Skin of body (tissue), 3 donors: ENCODE measurements at places on chromosomes 12 and 14. TPM values are rescaled to one million over a fixed set of nuclear protein-coding genes. Genes with fewer than 3 reads are reported as not detected.

Gene PIANP
- total RNA-seq, result 0.10 TPM

Gene C12orf50
- total RNA-seq, result not detected

Gene FOXJ2
- 10.9 TPM for total RNA-seq

Gene PRICKLE1
- total RNA-seq, result 34.7 TPM

Gene TEAD4
- 5.2 TPM for total RNA-seq

Gene FGFR1OP2
- total RNA-seq, result 55.8 TPM

Gene FZD10
- total RNA-seq, result 7.7 TPM

Gene HOXC12
- total RNA-seq, result 0.30 TPM

Gene KLHL33
- total RNA-seq, result 0.30 TPM

DNA sequence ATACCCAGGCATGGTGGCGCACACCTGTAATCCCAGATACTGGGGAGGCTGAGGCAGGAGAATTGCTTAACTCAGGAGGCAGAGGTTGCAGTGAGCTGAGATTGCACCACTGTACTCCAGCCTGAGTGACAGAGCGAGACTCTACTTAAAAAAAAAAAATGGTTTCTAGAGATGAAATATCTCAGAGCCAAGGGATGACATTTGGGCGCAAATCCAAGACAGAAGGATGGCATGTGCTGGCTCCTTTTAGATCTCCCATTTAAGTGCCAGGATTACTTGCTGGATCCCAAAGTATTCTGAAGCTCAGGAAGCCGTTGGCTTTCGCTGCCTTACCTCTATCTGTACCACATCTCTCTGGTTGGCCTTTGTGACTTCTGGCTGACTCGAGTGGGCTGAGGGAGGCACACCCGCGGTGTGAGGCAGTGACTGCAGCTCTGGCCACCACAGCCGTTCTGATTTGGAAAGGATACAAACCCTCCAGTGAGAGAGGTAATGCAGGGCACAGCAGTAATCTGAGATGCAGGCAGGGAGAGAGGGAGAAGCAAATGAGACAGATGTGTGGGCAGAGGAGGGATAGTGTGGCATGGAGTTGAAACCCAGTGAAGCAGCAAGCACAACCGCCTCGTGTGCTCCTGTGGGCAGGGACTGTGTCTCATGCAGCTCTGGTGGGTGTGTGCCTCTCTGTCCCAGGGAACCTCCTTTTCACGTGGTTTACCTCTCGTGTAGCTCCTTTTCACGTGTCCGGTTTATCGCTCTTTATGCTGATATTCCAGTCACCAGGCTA, 4.9 kb downstream of the B4GALNT3 start:
- DNase-seq, result no peak

GRCh38 chr12:120571299-120571698, 9.9 kb downstream of the POP5 start:
- no peak for DNase-seq

DNA sequence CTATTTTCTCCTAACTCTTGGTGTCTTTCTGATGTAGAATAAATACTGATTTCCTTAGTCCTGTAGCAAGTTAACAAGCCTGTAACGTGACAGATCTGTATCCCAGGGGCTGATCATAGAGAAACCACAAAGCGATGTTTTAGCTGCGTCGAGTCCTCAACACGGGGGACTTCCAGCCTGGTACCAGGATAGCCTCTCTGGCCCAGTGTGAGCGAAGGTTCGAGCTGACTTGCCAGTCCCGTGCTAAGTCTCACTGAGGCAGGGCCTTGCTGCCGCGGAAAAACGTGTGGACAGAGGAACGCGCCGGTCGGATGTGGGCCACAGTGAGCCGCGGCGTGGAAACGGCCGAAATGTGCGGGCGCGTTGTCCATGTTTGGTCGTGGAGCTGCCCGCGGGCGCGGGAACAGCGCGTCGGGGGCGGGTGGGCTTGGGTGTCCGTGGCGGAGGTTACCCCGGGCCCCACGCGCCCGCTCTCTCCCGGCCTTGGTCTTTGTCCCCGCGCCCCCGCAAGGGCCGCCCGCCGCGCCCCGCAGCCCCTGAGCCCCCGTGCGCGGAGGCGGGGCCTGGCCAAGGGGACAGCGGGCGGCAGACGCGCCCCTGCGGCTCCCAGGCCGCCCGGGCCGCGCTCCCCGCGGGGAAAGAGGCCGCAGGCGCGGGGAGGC, 531 bp upstream of the EML1 start:
- peak; percentile 38 for DNase-seq

DNA sequence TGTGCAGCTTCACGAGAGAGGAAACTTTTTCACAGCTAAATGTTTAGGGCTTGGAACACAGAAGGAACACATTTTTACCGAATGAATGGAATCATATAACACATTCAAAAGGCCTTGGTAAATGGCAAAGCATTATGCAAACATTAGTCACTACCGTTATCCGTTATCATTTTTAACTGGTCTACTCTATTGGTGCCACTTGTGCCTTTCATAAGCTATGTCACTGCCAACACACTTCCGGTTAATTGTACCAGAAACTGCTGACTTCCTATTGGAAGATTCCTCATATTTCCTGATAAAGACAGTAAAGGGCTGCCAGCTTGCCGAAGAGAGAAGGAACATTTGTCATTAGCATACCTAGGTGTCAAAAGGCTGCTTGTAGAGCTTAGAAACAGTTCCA, 169.2 kb downstream of the APAF1 start:
- no peak for DNase-seq

- DNase-seq, result no peak
These were observed 41.5 kb downstream of the PITPNM2 start for GRCh38 chr12:123109319-123109772.

- DNase-seq, result no peak
These were observed 4.3 kb downstream of the STRAP start for GRCh38 chr12:15886372-15887042.

DNA sequence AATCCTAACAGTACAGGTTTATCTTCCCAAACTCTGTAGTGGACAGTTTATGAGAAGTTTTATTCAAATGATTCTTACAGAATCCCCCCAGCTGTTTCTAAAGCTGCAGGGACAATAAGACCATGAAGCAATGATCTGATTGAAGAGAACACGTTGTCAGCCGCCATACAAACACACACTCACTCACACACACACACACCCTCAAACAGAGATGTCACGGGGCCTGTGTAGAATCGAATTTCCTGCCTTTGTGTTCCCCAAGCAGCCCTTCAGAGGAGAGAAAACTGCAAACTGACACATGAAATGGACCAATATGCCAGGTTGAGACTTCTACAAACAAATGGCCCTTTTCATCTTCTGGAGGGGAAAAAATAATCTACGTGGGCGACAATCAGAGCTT, 80.5 kb upstream of the TBX3 start:
- no peak for DNase-seq

DNA sequence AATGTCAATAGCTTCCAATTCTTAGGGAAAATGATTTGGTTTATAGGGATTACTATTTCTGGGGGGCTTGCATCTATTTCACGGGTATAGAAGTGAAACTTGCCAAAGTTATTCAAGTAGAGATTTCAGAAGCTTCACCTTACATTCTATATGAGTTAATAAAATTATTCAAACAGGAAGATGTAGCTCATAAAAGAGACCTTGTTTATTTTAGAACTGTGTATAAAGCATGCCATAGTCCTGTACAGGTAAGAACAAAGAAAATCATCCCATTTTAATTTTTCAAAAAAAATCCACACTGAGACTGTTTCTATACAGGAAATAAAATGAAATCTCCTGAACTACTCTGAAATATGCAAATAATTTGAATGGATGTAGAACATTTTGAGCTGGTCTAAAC, 834.7 kb downstream of the TRHDE start:
- no peak for DNase-seq

DNA sequence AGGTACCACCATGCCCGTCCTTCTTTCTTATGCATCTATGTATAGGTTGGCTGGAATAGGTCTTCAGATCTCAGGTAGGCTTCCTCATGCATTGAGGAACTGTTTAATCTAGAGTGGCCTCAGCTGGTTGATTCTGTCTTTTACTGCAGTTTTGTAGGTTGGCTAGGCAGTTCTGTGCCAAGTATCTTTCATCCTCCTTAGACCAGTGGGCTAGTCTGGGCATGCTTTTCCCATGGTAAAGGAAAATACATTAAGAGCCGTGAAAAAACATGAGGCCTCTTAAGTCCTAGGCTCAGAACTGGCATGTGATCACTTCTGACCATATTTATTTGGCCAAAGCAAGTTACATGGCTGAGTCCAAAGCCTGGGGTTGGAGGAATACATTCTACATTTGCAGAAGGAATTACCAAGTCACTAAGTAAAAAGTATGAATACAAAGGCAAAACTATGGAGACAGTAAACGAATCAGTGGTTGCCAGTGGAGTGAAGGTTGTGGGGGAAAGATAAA, 137.3 kb downstream of the WIF1 start:
- DNase-seq, result no peak

GRCh38 chr12:130975116-130975515, 21.4 kb downstream of the ADGRD1 start:
- DNase-seq, result no peak

GRCh38 chr12:48878548-48878947, 12.9 kb upstream of the RND1 start:
- no peak for DNase-seq

GRCh38 chr12:111792155-111792855, 25.6 kb downstream of the ALDH2 start:
- no peak for DNase-seq

DNA sequence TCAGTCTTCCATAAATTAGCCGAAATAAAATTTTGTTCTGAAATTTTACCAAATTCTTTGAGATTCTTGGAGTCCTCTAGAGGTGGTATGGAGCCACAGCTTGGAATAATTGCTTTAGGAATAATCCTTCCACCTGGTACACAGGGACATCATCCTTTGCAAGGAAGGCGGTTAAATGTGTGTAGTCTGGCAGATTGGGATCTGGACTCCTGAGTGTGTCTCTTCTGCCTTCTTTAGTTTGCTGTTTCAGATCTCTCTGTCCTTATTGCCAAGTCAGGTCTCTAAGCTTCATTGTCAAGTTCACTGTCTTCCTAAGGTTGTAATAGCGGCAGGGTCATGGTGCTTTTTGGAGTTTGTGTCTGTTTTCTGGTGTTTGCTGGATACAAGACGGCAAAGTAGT, 393.9 kb upstream of the RGS6 start:
- no peak for DNase-seq

DNA sequence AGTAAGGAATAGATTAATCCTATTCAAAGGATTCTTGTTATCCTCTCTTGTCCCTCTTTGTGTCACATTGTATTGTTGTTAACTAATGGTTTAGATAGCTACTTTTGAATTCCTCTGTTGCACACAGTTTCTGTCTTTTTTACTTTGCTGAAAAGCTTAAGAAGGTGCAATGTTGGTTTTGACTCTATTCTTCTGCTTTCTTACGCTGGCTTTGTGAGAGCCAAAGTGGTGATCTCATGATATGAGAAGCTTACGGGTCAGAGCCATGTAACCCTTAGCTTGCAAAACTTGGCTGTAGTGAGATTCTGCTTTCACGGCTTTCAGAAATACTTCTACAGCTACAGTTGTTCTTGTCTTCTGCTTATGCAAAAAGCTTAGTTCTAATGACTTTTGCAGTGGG, 239.7 kb downstream of the TRHDE start:
- no peak for DNase-seq

GRCh38 chr14:95059126-95059525, 98.2 kb downstream of the DICER1 start:
- DNase-seq, result no peak

DNA sequence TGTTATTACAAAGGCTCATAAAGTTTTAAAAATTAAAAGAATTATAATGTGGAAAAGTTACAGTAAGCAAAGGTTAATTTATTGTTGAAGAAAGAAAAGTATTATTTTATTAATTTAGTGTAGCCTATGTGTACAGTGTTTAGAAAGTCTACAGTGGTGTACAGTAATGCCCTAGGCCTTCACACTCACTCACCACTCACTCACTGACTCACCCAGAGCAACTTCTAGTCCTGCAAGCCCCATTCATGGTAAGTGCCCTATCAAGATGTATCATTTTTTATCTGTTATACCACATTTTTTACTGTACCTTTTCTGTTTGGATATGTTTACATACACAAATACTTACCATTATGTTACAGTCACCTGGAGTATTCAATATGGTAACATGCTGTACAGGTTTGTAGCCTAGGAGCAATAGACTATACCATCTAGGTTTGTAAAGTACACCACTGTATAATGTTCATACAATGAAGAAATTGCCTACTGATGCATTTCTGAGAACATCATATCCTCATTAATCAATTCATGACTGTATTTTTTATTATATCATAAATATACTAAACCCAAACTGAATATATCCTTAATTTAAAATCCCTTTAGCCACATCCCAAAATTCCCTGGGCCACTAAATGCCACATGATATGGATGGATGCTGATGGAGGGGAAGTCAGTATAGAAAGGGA, 43.6 kb upstream of the NID2 start:
- DNase-seq, result no peak

GRCh38 chr14:91614187-91614586, 104.1 kb upstream of the PPP4R3A start:
- DNase-seq, result no peak

DNA sequence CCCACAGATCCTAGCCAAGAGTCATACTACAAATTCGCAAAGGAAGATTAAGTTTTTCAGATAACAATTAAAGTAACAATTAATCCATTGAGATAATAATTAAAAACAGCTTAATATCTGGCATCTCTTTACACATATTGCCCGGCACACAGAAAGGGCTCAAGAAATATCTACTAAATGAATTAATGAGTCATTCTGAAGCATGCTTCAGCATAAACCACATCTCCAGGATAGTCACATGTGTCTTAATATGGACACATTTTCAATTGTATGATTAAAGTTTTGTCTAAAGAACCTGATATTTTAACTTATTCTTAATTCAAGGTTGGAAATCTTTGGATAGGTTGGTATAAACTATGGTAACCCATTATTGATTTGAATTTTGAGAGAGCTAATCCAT, 9.6 kb downstream of the ITPR2 start:
- no peak for DNase-seq

DNA sequence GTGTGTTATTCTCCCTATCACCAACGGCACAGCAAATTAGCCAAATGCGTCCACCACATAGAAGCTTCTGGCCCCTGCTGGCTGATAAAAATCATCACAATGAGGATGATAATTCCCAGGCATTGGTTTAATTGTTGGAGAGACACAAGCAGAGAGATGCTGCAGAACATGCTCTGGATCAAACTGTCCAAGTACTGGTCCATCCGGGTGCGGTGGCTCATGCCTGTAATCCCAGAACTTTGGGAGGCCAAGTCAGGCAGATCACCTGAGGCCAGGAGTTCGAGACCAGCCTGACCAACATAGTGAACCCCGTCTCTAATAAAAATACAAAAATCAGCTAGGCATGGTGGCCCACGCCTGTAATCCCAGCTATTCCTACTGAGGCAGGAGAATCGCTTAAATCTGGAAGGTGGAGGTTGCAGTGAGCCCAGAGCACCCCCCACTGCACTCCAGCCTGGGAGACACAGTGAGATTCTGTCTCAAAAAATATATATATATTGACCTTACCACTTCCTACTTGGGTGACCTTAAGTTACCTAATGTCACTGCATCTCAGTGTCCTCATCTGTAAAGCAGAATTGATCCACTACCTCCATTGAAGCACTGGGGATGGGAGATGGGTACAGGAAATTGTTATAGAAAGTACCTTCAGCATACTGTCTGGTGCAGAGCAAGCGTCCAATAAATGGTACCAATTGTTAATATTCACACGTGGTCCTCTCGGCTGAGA, 83.7 kb upstream of the EGLN3 start:
- DNase-seq, result no peak

- no peak for DNase-seq
These were observed 28.0 kb downstream of the RCOR1 start for GRCh38 chr14:102620413-102620812.
